ENCODE measurements at places on chromosomes 4 and X.

DNA sequence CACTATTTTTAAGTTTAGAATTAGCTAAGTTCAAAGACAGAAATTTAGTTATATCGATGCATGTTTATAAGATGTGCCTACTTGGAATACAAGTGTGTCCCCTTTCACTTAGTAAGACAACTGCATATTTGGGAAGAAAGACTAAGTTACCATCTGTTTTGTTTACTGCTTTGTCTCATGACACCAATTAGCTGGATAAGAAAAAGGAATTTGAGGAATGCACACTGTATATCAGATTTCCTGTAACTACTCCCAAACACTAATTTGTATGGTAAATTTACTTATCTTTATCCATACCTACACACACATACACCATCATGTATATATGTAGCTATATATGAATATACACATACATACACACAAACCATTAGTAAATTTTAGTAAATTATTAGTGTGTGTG, 1442.8 kb upstream of the IGFBP7 start:
- no peak for DNase-seq

DNA sequence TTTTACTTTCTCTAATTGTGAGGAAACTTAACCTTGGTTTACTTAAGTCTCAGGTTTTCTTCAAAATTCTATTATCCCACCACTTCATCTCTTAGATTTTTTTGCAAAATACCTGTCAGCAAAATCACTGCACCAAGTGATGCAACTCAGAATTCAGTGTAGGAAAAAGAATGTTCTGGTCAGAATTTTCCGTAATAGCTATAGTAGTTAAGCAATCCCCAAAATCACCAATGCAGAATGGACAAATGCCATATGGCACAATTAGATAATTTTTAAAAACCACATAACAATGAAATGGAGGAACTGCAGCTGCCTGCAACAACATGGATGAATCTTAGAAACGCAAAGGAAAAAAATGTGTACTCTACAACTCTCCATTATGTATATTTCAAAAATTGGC, 373.1 kb downstream of the NAF1 start:
- no peak for DNase-seq

- DNase-seq, result peak; percentile 13
These were observed 20.5 kb downstream of the SLC25A5 start for GRCh38 chrX:119488749-119489148.

DNA sequence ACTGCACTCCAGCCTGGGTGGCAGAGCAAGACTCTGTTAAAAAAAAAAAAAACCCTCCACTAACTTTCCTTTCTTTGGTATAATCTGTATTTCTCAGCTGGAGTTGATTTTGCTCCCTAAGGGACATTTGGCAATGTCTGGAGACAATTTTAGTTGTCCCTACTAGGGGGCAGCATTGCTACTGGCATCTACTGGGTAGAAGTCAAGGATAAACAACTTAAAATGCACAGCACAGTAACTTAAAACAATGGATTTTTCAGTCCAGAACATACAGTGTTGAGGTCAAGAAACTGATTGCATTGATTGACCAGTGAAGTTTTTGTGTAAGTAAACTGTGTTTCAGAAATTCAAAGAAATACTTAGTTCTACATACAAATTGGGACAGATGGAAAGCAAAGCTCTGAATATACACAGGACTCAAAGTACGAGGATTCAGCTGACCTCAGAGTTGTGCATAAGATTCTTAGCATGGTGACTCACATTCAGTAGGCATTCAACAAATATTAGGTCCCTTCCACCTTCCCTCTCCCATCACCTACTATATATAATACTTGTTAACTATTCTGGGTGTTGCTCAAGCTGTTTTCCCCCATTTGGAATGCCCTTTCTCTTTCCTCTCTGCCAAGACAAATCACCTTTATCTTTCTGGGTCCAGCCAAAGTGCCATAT, 8.8 kb downstream of the DDX53 start:
- DNase-seq, result no peak

DNA sequence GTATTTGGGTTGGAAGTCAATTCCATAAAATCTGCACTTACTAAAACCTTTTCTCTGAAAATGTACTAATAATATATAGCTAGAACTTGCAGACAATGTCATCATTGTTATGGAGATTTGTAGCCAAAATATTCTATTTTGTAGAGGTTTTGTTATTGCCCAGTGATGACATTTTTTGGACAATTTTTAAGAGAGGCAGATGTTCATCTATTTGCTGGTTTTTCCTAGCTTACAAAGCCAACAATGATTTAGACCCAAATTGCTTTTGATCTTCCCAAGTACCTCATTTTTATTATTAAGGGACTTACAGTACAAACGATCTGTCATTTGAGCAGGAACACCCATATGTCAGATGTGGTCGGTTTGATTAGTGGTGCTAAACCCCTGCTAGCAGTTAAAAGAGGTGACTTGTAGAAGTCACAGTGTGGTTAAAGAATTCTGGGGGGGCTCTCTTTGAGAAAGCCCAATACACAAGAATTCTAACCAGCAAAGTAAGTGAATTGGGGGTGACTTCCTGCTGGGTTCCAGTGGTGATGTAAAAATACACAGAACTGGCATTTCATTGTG, 136.2 kb downstream of the KIT start:
- no peak for DNase-seq

- no peak for DNase-seq
These were observed 5.7 kb downstream of the CBLL2 start for GRCh38 chrX:22278375-22278774.

DNA sequence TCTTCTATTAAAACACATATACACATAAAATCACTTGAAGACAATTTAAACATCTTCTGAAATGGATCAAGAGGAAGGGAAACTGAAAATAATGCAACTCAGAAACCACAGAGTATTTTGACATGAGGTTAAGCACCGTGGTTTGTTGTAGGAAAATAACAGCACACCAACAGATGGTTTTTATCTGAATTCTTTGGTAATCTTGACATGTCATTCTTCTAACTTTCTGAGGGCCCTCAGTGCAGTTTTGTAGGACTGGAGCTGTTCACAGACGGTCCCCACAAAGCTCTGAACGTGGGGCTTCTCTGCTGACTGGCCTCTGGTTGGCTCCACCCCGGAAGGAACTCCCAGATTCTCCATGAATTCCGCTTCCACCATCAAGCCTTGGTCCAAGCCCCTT, 16.0 kb upstream of the TLR8 start:
- DNase-seq, result no peak

DNA sequence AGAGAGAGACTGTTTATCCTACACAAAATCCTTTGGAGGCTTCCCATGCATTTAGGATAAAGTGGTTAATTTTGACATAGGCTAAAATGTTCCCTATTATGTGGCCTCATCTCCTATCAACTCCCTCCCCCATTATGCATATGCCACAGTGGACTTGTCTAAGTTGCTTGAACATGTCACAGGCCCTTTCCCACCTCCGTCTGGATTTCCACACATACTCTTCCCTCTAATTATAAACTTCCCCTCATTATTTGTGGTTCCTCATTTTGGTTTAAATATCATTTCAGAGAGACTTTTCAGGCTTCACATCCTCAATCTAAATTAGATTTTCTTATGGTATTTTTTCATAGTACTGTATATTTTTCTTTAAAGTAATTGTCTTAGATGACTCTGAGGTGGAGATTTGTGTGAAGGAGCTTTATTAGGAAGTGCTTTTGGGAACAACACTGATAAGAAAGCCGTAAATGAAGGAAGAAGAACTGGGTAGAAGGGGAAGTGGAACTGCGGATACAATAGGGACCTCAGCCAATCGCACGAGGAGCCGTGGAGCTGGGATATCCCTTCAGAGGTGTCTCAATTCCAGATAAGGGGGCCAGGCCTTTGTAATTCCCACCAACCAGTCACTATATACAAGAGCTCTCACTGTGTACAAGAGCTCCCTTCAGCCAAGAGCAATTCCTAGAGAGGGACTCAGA, 7.9 kb downstream of the C4orf17 start:
- DNase-seq, result no peak

DNA sequence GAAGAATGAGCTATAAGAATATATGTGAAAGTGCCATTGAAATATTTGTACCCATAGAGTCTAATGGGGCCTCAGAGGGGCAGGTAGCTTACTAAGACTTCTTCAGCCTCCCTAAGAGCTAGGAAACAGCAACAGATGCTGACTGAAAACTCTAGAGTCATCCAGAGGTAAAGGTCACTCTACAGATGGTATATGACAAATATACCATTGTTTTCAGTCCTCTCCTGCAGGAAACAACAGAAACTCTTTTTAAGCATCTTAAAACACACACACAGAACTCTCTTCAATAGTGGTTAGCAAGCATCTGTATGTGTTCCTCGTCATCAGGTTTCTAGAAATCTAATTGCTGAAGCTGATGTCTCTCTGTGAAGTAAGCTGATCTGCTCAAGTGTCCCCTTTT, 313.8 kb upstream of the GATB start:
- no peak for DNase-seq

DNA sequence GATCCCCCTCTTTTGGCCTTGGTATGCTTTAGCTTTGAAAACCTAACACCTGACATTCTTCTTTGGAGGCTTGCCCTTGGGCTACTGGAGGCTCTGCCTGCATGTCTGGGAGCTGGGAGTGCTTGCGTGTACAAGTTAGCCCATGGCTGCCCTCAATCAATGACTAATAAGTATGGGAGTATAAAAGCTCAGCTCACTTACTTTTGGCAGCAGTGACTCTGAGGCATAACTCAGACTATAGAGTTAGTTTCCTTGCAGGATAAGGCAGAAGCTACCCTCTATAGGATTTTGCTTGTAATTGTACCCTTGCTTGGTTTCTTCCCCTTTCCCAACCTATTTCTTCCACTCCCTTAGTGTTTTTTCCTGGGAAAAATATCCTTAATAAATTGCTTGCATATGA, 247.9 kb downstream of the PPP1R2C start:
- no peak for DNase-seq

- no peak for DNase-seq
These were observed 379.9 kb downstream of the TRAM1L1 start for GRCh38 chr4:116705466-116705865.

GRCh38 chrX:9995855-9996339, 28.7 kb downstream of the CLDN34 start:
- DNase-seq, result peak; percentile 71

DNA sequence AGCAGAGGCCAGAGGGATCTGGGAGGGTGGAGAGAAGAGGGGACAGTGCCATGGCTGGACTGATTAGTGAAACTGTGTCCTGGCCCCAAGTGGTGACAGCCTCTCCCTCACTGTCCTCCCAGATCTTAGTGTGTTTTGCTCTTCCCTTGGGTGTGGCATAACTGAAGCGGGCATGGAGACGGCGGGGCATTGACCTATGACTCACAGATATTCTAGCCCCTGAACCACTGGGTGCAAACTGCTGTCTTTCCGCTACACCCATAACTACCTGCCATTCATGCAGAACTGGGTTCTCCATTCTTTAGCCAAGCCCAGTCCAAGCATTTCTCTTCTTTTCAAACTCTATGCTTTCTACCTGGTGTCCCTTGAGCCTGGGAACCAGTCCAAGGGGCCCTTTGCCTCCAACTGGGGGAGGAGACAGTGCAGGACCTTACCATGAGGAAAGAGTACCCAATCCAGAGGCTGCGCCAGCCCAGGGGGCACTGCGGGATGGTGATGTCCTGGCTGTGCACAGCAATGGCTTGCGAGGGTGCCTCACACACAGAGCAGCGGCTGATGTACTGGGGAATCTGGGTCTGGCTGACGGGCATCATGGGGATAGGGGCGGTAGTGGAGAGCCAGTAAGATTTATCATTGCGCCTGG, 67.6 kb downstream of the ATG4A start:
- DNase-seq, result no peak

- DNase-seq, result peak; percentile 75
These were observed 76.3 kb upstream of the TRIM2 start for GRCh38 chr4:153127760-153128494.

DNA sequence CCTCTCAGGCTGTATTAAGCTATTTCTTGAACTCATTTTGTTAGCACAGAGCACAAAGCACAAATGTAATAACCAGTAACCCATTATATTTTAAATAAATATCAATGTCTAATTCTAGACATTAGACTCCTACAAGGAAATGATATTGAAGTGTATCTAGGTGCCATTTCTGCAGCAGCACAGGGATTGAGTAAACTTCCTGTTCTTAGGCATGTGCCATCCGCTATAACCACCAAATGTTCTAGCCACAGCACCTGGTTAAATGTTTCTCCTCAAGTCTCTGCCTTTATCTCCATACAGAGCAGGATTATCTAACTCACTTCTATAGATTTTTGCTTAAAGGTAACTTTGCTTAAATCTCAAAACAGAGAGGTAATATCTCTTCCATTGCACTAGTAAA, 51.4 kb downstream of the SGMS2 start:
- no peak for DNase-seq

DNA sequence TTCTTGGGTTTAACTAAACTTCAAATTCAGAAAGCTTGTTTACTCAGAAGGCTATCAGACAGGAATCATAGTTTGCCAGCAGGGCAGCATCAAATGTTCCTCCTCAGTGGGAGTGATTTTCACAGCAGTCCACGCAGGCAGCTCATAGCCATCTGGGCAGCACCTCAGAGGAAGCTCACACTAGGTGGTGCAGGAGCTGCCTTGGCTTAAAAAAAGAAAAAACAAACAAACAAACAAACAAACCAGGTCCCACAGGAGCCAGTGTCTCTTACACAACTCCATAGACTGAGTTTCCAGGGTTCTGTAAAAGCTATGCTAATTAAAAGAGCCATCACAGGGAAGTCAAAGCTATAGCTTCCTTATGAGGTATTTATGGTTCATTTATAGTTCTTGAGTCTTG, 10.5 kb upstream of the KLHL5 start:
- no peak for DNase-seq

DNA sequence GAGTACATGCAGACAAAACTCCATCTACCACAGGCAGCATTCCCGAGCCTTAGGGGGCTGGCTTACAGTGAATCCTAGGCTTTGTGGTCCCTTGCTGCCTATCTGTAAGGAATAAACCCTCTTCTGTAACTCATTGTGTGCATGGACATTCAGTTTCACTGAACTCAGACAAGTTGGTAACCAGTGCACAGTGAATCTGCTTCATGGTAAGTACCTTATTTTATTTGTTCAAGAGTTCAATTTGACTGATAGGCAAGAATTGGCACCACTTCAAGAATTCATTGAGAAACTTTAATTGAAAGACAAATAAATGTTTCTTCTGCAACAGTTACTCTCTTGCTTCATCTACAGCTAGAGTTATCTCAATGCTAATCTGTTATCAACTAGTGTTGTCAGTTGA, 57.2 kb upstream of the PRRG1 start:
- no peak for DNase-seq

- DNase-seq, result no peak
These were observed 4.9 kb downstream of the ENPEP start for GRCh38 chr4:110480746-110481271.

- DNase-seq, result no peak
These were observed 156.5 kb upstream of the PJA1 start for GRCh38 chrX:69321789-69322188.

GRCh38 chr4:122142687-122143086, 9.4 kb upstream of the BLTP1 start:
- no peak for DNase-seq
